Activated T-cell treated with anti-CD3 and anti-CD28 coated beads, Interleukin-2, amount 50 U/mL, for 72 hours (primary cell): ENCODE measurements at places on chromosomes 4 and X. TPM values are rescaled to one million over a fixed set of nuclear protein-coding genes. Genes with fewer than 3 reads are reported as not detected.

DNA sequence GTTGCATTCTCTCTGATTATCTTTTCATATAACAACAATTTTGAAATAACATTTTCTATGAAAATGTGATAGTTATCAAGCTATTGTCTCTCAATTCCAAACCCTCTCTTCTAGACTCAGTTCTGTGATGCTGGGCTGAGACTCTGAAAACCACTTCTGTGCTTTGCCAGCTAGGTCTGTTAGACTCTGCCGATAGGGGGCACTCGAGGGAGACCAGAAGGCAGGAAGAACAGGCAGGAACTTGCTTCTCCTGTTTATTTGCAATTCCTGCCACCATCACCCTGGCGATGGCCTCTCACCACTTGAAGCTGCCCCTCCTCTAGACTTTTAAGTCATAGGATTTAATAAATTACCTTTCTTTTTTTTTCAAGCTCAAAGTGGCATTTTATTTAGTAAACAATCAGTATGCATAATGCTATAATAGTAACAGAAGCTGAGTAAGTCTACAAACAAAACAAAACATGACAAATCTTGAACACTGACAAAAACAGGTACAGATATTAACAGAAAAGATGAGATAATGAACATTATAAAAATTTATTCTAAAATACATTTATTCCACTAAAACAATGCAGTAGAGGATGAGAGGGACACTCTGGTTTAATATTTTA is 49.7 kb downstream of the RASL11B start:
- peak; percentile 80 for DNase-seq
- peak overlapping the region; percentile 55 for H3K27ac ChIP-seq
- H3K27me3 ChIP-seq, result no peaks in the 10 kb centered on the region
- no peak overlapping the region for H3K4me3 ChIP-seq

DNA sequence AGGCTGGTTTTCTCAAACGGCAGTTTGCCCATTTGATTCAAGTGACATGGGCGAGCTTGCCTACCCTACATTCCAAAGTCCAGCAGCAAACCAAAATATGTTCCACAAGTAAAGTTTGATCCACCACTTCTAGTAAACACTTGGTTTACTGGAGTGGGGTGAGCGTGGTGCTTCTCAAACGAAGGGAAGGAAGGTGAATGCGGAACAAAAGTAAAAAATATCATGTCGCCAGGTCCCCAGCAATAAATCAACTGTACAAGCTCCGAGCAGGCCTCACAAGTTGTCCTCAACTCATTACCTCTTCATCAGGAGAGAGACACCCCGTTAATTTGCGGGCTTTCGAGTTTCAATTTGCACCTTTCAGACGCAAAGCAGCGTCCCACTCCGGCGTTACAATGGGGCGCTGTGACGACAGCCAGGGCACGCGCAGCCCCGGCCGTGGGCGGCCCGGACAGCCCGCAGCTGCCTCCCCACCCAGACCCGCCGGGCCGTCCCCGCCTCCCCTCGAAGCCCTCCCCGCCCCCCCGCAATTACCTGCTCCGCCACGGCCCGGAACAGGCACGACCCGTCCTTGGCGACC is 1.0 kb downstream of the OTUD4 start:
- no peaks in the 10 kb centered on the region for H3K27me3 ChIP-seq
- H3K4me1 ChIP-seq, result peaks cover 46% of the 10 kb centered on the region
- H3K27ac ChIP-seq, result peak overlapping the region; percentile 94
- peak; percentile 83 for DNase-seq
- peaks cover 15% of the 10 kb centered on the region for H3K36me3 ChIP-seq

GRCh38 chr4:7771541-7772507 is 167.8 kb downstream of the AFAP1 start:
- no peak overlapping the region for H3K4me3 ChIP-seq
- DNase-seq, result no peak
- peaks cover 14% of the 10 kb centered on the region for H3K4me1 ChIP-seq
- H3K27ac ChIP-seq, result no peak overlapping the region
- no peaks in the 10 kb centered on the region for H3K36me3 ChIP-seq

DNA sequence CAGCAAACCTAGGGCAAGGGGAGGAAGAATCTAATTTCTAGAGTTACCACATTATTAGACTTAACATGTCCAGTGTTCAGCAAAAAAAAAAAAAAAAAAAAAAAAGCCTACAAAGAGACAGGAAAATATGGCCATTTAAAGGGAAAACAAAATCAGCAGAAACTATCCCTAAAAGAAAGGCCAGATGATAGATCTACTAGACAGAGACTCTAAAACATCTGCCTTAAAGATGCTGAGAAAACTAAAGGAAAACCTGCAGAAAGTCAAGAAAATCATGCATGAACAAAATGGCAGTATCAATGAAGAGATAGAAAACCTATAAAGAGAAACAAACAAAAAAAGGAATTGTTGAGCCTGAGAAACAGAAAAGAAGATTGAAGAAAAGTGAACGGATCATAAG is 43.8 kb downstream of the NELFA start:
- peak overlapping the region; percentile 62 for H3K27ac ChIP-seq
- no peak for DNase-seq
- no peaks in the 10 kb centered on the region for H3K27me3 ChIP-seq
- no peak overlapping the region for H3K4me3 ChIP-seq
- peaks cover 5% of the 10 kb centered on the region for H3K4me1 ChIP-seq
- peaks cover 74% of the 10 kb centered on the region for H3K36me3 ChIP-seq

DGKK gene
- not detected for total RNA-seq

GRCh38 chr4:113952452-113953029 is 26.9 kb downstream of the ARSJ start:
- no peak overlapping the region for H3K27ac ChIP-seq
- DNase-seq, result peak; percentile 34
- no peaks in the 10 kb centered on the region for H3K36me3 ChIP-seq
- H3K4me3 ChIP-seq, result no peak overlapping the region
- H3K4me1 ChIP-seq, result peaks cover 6% of the 10 kb centered on the region

DNA sequence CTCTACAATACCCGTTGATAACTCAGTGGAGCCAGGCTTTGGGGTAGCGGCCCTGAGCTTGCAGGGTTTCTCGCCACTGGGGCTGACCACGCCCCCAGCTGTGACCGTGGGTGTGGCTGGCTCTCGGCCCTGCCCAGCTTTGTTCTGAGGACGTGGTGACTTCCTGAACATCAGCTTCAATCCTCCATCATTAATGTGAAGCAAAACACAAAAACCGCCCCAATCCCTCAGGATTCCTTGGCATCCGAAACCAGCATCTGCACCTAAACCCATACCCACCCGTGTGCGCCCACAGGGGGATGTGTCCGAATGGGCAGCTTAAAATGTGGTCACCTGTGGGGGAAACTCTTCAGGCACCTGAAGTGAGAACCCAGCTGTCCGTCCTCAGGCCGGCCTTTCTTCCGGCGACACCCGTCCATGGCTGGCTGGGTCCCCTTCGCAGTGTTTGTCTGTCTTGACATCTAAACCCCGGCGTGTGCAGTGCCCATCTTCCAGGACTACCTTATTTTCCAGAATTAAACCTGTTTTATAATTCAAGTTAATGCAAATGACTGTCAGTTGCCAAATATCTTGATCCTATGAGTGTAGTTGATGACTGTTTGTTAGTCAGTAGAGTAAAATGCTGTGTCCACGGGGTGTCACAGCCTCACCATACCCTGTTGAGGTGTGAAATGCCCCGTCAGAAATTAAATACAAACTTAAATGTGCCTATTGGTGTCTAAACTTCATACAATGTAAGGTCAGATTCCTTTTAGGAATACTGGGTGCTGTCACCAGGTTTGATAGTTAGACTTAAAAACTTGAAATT is 27.3 kb downstream of the NELFA start:
- H3K36me3 ChIP-seq, result peaks cover 3% of the 10 kb centered on the region
- H3K27me3 ChIP-seq, result no peaks in the 10 kb centered on the region
- no peak overlapping the region for H3K4me3 ChIP-seq
- peak overlapping the region; percentile 38 for H3K27ac ChIP-seq
- no peaks in the 10 kb centered on the region for H3K4me1 ChIP-seq
